ENCODE measurements at places on chromosomes 3 and 15.

- DNase-seq, result peak; percentile 68
These were observed 28.6 kb upstream of the ANKDD1A start for GRCh38 chr15:64883100-64883581.

DNA sequence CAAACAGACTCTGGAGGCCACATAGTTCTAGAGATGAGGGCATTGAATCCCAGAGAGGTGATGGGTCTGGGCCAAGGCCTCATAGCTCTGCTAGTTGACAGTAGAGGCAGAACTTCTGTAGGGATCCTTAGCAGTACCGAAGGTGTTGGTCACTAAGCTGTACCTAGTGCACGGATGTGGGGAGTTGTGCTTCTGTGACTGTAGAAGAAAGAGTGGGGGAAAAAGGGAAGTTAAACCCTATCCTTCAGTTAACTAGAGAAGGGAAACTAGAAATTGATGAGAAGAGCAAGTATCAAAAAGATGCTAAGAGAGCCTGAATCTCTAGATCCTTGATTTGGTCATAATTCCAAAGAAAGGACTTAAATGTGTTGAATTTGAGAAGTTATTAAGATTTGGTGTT, 186.7 kb downstream of the NFKBIZ start:
- DNase-seq, result no peak

- no peak for DNase-seq
These were observed 12.4 kb downstream of the ACAA1 start for GRCh38 chr3:38124324-38125122.

DNA sequence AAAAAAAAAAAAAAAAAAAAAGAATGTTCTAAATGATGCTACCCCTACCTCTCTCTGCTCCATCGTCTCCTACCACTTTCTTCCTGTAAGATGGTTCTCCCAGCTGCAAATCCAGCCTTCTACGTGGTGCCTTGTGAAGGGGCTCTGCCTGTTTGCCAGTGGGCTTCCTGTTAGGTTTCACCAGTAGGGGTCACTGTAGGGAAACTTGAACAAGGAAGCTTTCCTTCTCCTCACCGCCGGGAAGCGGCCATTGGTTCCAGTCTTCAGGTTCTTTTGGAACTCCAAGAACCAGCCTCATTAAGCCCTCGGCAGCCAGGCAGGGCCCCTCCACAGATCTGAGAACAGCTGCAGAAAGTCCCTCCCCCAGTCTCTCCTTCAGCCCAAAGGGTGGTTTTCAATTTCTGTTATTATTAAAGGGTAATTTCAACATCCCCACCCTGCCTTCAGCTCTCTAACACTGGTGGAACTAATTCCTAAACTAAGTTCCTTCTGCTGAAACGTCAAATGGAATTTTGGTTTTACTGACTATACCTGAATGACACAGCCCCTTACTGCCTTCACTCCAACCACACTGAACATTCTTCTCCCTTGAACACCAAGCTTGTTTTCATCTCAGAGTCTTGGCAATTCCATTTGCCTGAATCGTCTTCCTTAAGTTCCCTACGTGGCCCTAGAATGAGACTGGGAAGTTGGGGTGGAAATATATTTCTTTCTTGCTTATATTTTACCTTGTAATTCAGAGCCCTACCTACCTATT, 13.5 kb downstream of the MCCC1 start:
- DNase-seq, result peak; percentile 15

GRCh38 chr15:77243135-77243534, 172.2 kb upstream of the TSPAN3 start:
- DNase-seq, result no peak

DNA sequence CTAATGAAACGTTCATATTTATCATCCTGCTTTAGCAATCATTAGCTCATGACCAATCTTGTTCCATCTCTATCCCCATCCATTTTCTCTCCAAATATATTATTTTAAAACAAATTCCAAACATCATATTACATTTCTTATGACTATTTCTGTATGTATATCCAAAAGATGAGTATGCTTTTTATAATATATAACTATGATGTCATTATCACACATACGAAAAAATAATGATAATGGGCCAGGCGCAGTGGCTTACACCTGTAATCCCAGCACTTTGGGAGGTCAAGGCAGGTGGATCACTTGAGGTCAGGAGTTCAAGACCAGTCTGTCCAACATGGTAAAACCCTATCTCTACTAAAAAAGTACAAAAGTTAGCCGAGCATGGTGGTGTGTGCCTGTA, 280.4 kb downstream of the FHIT start:
- no peak for DNase-seq

DNA sequence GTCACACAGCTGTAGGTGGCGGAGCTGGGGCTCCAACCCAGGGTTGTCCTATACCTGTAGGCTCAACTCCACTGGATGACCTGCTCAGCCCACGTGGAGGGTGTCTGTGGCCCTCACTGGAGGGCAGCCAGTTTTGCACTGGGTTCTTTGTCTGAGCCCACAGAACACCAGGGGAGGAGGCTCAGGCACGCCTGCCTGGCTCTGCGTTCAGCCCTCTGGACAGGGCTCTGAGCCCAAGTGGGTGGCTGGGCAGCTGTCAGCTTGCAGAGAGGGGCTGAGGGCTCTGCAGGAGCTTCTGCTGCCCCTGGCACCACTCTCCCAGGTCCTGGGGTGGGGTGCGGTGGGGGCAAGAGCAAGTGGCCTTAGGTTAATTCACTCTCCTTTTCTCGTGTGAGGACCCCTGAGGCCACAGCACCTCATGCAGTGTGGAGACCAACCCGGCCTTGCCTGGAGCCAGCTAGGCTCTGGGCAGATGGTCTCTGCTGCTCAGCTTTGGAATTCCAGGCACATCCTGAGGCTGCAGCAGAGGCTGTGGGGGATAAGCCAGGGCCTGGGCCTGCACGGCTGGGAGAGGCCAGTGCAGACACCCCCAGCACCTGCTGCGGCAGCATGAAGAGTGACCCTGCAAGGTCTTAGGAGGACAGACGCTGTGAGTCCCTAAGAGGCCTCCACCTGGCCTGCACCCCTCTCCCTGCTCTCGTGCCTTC, 23.5 kb downstream of the DUSP7 start:
- no peak for DNase-seq

DNA sequence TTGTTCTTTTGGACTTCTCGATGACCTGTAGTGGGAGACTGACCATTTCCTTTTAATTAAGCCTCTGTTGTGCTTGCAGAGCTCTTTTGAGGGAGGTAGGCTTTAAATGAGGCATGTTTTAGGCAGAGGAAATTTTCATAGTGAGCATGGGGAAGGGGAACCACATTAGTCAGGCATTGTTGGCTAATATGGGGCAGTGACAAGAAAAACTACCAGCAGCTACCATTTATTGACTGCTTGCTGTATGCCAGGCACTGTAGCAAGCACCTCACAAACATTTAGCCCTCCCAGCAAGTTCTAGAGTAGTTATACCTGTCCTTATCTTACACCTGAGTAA, 10.9 kb downstream of the ATG7 start:
- DNase-seq, result no peak

- no peak for DNase-seq
These were observed 44.0 kb downstream of the EDEM1 start for GRCh38 chr3:5231487-5231886.

DNA sequence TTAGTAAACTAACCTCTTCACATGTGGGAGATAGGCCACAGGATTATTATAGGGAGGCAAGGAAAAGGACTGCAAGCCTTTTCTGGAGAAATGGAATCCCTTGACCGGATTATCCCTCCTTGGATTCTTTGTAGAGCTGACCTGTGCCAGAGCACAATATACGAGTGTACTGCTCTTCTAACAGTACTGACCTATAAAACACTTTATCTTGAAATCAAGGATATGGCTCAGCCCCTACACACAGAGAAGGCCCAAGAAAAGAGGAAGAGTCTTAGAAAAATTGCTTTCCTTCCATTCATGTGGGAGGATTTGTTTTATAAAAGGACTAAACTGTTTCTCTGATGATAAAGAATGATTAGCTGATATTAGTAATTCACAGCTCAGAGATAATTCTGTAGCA, 42.2 kb downstream of the DMXL2 start:
- DNase-seq, result no peak

- no peak for DNase-seq
These were observed 372.3 kb upstream of the IL12A start for GRCh38 chr3:159616234-159616825.

DNA sequence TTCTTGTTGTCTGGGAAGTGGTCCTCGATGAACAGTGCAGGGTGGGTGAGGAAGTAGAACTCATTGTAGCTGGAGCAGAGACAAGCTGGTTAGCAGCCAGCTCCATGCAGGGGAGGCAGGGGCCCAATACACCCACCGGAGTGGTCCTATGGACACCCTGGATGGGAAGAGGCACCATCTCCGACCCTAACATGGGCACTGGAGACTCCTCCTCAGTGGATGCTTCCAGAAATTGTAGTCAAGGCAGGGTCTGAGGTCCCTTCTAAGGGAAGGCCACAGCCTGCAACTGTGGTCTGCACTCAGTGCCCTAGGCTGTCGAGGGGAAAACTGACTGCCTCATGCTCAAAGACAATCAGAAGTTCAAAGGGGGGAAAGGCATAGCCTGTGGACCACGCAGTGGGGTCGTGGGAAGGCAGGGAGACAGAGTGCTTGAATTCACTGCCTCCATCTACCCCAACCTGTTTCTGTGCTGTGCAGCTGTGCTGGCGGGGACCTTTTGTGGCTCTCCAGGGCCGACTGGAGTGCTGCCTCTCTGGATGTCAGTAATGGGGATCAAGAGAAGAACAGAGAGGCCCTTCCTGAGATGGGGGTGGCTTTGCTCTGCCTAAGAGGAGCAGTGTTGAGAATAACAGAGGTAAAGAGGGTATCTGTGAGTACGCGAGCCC, 41.9 kb downstream of the KY start:
- no peak for DNase-seq

DNA sequence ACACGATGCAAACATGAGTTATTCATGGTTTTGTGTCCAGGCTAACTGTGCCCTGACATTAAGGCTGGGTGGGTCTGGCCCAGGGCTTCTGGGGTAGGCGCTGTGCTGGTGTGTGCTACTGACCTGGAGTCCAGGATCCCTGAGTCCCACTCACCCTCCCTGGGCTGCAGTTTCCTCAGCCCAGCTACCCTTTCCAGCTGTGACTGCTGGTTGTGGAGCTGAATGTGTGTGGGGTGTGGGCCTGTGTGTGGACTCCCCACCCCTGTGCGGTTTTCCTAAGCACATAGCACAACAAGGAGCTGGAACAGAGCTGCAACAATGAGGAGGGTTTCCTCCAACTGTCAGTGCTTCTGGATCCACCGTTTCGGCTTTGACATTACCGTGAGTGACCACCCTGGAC, 38.0 kb downstream of the SMAD3 start:
- DNase-seq, result no peak

DNA sequence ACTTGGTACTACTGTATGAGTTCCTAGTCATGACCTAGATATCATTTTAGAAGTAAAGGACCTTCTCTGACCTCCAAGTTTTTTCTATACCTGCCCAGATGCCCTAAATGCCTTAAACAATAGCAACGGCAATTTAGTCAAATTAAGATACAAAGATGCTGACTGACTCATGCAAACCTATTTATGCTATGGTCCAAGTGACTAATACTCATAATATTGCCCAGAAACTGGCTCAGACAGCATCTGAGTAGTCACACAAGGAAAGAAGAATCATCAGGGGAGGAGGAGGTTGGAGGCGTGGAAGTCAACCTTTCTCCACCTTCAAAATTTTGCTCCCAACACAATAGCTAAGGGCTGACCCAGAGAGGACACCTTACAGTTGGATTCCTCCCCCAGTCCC, 6.8 kb downstream of the FYCO1 start:
- peak; percentile 37 for DNase-seq

DNA sequence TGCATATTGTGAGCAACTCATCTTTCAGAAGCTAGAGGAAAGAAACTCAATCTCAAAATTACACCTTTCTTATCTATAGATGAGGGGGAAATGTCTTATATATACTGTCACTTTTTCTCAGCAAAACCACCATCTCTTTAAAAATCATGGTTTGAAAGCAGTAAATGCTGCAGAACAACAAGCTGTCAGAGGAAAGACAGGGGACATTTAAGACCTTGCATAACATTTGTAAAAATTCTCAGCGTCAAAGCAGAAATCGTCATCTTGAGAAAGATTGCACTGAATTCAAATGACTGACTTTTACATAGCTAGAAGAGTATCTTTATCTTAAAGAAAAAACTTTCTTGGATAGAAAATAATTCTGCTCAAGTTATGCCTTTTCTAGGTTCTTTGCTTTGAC, 122.2 kb upstream of the CADPS start:
- DNase-seq, result no peak

DNA sequence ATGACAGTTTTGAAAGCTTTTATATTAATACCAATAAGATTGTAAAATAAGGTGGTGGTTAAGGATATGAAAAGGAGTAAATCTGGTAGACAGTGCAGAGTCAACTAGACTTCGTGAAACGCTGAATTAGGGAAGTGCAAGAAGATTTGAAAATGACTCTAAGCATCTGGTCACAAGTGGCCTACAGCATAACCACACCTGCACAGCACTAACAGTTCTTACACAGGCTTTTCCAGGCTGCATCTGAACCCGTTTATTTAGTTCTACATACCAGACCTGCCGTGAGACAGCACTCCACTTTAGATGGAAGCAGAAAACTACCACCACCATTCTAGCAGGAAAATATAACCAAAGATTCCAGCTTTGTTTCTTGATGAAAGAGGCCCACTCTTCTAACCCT, 1.9 kb downstream of the DMXL2 start:
- no peak for DNase-seq

GRCh38 chr3:25563601-25564000, 101.1 kb downstream of the TOP2B start:
- no peak for DNase-seq

DNA sequence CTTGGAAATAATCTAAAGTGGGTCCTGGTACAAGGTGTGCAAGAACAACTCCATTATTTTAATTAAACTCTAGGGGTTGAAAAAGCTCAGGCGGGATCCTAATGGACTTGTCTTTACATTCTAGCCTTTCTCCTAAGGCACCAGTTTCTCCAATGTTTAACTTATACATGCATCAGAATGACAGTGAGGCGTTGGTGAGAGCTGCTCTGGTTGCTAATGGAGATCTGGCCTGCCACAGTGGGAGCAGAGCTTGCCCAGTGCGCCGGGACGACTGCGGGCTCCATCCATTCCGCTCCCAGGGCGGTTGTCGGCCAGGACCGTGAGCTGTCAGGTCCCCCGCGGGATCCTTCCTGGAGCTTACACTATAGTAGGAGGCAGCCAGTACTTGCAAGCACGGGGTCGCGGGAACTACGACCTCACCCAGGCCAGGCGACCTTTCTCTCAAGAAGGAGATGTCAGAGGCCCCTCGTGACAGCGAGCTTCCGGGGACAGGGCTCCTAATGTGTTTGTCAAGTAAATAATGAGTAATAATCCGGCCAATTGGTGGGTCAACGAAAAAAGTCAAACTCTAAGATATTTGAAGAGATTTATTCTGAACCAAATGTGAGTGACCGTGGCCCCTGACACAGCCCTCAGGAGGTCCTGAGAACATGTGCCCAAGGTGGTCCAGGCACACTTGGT, 991 bp upstream of the HIGD1A start:
- DNase-seq, result no peak

DNA sequence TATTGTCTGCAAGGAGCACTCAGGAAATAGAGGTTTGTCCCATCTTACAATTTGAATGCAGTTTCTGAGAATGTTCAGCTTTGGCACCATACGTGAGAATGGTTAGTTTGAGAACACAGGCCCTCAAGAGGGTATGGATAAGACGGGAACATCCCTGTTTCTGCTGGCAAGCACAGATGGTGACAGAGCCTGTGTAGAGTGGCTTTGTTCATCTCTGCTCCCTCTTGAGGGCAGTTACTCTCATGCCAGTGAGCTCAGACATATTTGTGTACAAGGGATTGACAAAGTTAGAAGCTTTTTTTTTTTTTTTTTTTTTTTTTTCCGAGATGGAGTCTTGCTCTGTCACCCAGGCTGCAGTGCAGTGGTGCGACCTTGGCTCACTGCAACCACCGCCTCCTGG, 71.5 kb upstream of the FILIP1L start:
- no peak for DNase-seq
